ENCODE measurements at places on chromosomes 2 and 18.

DNA sequence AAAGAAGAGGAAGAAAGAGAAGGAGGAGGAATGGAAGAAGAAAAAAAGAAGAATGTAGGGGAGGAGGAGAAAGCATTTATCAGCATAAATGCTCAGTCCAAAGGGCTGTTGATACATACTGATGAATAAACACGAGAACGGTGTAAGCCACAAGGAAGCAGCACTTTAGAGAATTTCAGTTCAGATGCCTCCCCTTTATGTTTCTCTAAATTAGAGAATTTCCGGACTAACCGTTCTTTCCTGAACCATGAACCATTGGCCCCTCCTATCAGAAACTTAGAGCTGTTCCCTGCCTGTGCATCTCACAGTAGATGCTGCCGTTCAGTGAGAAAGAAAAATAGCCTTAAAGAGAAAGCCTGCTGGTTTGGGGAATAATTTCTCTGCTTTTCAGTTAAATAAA, 49.2 kb upstream of the TUBA3D start:
- no peak for DNase-seq

GRCh38 chr2:137715731-137716191, 248.5 kb upstream of the HNMT start:
- no peak for DNase-seq

GRCh38 chr18:49061991-49062831, 111.4 kb upstream of the SMAD7 start:
- DNase-seq = no peak

DNA sequence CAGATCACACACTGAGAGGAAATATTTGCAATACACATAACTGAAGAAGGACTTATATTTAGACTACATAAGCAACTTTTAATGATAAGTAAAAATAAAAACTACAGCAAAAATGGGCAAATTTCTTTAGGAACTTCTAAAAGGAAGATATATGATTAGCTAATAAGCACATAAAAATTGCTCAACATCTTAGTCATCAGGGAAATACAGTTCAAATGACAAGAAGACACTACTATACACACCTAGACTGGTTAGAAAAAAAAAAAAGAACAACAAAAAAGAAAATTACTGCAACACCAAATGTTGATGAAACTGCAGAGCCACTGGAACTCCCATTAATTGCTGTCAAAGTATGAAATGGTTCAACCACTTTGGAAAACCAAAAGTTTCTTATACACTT, 1247.5 kb upstream of the ACVR2A start:
- DNase-seq = no peak

DNA sequence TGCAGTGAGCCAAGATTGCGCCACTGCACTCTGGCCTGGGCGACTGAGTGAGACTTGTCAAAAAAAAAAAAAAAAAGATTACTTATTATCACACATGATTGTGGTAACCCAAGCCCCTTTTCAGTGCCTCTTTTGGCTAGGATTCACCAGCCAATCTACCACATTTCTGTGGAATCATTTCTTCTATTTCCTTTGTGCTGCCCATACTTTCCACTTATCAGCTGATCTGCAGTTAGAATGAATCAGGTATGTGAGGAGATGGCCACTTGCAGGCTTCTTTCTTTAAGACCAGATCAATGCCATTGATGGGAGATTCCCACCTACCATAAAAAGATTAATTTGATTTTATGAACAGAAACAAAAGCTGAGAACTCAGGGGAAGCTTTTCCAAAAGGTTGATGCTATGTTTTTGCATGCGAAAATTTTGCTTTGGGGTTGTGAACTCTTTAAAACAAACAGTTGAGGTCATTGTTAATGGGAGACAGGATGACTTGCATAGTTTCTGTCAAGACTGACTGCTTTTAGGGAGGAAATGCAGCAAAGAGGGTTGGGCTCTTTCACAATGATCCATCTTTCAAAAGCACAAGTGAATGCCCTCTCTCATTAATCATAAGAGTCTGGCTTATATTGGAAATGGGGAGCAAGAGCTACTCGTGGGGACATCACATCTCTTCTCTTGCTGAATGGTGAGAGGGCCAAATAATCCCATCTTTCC, 66.9 kb upstream of the CYP26B1 start:
- DNase-seq = no peak

DNA sequence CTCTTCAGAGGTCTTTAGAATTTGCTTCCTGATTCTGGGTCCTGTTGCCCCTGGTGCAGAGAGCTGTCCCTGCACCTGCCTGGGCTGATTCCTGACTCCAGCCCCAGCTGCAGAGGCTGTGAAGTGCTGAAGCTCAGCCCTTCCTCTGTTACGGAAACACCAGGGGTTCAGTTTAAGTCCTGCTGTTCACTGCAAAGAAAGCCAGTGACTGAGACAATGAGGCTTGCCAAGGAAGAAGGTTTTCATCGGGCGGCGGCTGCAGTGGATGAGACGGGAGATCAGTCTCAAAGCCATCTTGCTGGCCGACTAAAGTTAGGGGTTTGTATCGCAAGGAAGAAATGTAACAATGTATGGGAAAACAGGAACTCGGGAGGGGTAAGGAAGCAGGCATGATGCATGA, 142.4 kb upstream of the ZNF236 start:
- no peak for DNase-seq

Measured in NCI-H1694 (cell line).